ENCODE measurements at places on chromosomes 4 and X.

GRCh38 chr4:183816882-183817509, 88.1 kb upstream of the STOX2 start:
- no peak for DNase-seq

- DNase-seq, result no peak
These were observed 102.8 kb downstream of the FRMPD4 start for GRCh38 chrX:12241026-12241425.

DNA sequence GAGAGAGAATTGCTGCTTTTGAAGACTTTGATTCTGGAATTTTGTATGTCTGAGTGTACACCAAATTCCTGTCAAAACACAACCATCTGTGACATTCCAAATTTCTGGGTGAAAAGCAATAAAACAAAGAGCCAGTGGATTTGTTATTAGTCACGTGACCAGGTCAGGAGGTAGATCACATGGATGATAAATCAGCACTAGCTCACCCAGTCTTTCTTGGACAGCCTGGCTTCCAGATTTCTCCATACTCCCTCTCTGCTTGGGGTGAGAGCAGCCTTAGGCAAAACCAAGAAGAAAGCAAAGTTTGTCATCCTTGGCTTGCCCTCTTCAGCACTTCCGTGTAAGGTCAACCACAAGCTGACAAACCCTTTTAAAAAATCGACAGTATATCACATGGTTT, 194.2 kb downstream of the CLCN4 start:
- DNase-seq, result no peak

- DNase-seq, result no peak
These were observed 287.0 kb downstream of the GASK1B start for GRCh38 chr4:157885811-157886210.

GRCh38 chr4:15233626-15234025, 194.2 kb upstream of the C1QTNF7 start:
- DNase-seq, result no peak
